Stromal cell of bone marrow (primary cell): ENCODE measurements at places on chromosomes 12 and 14.
A peak's percentile ranks its signal among the peaks of the same experiment; 100 is the strongest.

DNA sequence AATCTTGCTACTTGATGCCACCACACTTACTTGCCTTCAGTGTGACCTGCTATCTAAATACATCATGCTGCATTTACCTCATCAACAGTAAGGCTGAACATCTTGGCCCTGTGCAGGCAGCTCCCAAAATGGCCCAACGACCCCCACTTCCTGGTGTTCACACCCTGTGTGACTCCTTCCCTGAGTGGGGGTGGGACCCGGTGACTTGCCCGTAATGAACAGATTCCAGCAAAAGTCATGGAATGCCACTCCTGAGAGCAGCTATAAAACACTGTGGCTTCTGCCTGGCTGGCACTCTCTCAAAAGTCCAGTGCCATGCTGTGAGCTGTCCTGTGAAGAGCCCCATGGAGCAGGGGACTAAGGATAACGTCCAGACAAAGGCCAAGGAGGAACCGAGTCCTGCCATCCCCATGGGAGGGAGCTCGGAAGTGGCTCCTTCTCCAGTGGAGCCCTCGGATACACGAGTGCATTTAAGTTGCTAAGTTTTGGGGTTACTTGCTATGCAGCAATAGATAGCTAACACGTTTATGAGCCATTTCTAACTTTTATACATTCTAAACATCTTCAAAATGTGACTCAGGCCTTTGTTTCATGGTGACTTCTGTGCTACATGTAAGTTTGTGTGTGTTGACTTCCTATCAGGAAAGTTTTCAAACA lies 33.0 kb downstream of the P2RX2 start:
- no peak for DNase-seq

GRCh38 chr12:32477714-32478113 lies 78.4 kb downstream of the FGD4 start:
- no peak for DNase-seq

DNA sequence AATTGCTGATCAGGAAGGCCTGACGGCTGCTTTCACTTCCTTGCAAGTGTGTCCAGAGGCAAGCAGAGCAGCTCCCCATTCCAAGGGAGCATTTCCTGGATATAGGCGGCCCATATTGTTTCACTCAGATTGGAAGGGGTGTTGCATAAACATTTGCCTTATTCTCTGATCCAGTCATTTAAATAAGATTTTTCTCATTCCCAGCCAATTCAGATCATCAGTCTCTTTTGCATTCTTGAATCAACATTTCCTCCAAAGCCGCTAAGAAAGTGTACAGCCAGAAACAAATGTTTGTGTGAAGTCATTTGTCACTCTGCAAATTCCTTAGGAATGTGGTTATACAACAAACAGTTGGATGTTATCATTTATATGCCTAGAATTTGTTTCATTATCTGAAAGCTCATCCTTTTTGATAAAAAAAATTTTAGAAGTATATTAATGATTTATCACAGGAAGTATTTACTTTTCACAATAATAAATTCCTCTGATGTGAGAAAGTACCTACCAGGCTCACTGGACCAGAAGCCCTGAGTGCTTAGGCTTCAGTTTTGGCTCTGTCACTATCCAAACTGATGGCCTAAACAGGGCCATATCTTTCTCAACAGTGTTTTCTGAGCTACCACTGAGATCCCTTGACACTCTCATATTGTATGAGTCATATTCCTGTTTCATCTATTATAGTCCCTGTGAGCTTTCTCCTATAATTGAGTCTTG lies 379.6 kb downstream of the CCDC91 start:
- peak; percentile 49 for DNase-seq

GRCh38 chr12:126027825-126028224 lies 962.6 kb downstream of the AACS start:
- DNase-seq: no peak

- DNase-seq: no peak
Measured at GRCh38 chr14:32710231-32710671, 228.4 kb upstream of the NPAS3 start.

- DNase-seq: no peak
Measured at GRCh38 chr14:86707071-86707470, 1177.1 kb downstream of the FLRT2 start.

DNA sequence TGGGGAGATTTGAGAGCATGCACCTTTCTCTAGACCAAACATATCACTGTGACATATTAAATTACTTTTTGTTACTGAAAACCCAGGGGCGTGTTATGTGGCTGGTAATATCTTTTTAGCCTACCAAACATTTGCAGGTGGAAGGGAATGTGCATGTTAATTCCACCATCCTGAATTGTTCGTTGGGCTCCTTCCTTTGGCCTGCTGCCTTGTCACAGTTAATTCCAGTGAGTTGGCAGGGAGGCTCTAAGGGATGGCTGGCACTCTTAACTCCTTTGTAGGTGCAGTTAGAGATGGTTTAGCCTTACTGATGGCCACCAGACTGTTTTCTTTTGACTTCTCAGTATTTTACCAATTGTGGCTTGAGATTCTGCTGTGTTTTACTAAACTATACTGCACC lies 64.5 kb downstream of the DIP2B start:
- no peak for DNase-seq

DNA sequence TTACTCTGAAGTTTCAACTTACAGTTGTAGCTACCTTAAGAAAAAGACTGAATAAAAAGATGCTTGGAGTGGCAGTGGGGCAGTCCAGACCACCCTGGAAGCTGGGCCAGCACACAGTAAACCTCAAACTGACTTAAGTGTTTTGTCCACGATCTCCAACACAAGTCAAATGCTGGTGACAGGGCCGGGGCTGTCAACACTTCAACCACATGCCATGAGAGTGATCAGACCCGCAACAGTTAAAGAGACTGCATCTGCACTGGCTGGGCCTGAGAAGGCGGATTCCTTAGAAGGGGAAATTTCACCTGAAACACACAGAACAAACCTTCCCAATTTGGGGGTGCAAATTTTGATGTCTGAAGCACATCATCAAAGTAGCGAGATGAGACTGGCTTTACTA lies 223.5 kb upstream of the CAND1 start:
- DNase-seq: no peak

DNA sequence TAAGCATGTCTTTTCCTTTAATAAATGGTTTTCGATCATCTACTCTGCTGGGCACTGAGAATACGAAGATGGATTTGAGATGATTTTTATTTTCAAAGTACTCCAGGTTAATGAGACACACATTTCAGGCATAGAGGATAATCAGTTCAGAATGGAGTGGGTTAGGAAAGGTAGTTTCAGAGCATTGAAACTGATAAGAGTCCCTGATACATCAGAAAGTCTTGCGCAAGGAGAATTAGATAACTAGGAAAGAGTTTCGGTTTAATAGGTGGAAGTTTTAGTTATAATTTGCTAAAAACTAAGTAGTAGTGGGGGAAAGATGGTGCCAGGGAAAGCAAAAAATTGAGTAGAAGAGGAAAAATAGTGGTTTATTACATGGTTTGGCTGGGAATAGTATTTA lies 50.1 kb downstream of the ZDHHC17 start:
- no peak for DNase-seq

- DNase-seq: no peak
Measured at GRCh38 chr14:99995700-99996356, 69.4 kb upstream of the EVL start.

DNA sequence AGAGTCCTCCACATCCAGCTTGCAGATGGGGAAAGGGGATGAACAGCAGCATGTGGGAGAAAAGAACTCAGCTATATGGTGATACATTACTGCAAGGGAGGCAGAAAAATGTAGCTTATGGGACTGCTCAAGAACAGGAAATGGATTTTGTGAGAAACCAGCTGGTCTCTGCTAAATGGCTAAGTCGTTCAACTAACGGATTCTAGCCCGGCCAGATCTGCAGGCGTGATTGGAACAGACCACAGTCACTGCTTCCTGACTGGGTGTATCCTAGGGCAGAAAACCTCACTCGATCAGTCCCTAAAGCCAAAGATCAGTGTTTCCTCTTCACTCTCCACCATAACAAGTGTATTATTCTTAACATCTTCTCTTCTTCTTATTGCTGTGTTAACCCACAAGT lies 8.1 kb upstream of the PTGDR start:
- no peak for DNase-seq

DNA sequence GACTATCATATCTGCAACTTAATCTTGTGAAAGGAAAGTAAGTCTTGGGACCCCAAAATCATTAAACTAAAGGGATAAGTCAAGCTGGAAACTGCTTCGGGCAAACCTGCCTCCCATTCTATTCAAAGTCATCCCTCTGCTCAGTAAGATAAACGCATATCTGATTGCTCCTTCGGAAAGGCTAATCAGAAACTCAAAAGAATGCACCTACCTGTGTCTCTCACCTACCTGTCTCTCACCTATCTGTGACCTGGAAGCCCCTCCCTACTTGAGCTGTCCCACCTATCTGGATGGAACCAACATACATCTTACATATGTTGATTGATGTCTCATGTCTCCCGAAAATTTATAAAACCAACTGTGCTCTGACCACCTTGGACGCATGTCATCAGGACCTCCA lies 19.9 kb downstream of the SEC23A start:
- DNase-seq: no peak

DNA sequence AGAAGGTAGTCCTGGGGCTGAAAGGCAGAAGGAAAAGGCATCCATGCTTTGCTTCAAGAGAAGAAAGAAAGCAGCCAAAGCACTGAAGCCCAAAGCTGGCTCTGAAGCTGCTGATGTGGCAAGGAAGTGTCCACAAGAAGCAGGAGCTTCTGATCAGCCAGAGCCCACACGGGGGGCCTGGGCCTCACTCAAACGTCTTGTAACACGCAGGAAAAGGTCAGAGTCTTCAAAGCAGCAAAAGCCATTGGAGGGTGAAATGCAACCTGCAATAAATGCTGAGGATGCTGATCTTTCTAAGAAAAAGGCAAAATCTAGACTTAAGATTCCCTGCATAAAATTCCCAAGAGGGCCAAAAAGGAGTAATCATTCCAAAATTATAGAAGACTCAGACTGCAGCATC lies 3.2 kb downstream of the AKAP5 start:
- DNase-seq: no peak

DNA sequence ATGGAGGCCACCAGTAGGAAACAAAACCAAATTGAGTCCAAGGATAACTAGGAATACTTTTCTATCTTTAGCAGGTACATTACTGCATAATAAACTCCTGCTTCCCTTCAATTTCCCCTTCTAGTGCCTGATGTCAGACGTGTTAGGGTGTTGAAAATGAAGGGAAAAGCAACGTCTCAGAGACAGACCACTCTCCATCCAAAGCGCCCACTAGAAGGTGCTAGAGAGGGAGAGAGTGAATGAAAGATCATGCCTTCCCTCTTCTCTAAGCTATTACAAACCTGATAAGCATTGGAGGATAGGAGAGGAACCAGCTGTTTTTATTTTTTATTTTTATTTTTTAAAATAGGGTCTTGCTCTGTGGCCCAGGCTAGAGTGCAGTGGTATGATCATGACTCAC lies 64.1 kb downstream of the ZNF641 start:
- DNase-seq: no peak
